ENCODE measurements at places on chromosomes 5 and 9.

- DNase-seq = no peak
Observed at GRCh38 chr5:68407311-68408239, 192.0 kb downstream of the PIK3R1 start.

- peak; percentile 73 for DNase-seq
Observed at GRCh38 chr9:92716557-92716956, 46.6 kb upstream of the IPPK start.

DNA sequence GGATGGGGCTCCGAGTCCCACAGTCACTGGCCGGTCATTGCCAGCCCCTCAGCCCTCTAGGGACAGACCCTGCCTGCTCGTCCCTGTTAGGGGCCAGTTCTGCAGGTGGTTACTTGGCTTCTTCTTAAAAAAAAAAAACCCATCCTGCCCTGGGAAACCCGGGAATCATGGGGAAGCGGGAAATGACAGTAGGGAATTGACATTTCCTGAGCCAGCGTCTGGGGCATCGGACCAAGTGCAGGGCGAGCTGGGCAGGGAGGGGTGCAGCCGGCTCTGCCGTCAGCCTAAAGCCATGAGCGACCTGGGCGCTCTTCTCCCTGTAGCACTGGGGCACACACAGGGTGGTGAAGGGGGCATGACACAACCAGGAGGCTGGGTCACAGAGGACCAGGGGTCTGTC is 66.6 kb downstream of the RXRA start:
- no peak for DNase-seq

GRCh38 chr5:125294844-125295243 is 548.4 kb upstream of the ZNF608 start:
- no peak for DNase-seq

DNA sequence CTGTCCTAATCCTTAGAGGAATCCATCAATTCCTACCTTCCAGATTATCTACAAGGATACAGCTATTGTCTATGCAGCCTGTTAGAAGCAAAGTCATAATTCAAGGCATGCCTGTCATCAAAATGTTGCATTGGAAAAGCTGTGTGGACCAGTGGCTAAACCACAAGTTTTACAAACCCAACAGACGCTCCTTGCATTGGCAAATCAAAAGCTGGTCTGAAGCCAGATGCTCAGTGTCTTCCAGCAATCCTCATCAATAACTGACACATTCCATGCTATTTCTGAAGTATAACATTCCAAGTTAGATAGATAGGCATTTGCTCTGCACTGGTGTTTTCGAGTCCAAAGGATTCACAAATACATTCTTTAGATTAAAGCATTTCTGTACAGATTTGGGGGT is 213.6 kb downstream of the EBF1 start:
- DNase-seq = no peak

DNA sequence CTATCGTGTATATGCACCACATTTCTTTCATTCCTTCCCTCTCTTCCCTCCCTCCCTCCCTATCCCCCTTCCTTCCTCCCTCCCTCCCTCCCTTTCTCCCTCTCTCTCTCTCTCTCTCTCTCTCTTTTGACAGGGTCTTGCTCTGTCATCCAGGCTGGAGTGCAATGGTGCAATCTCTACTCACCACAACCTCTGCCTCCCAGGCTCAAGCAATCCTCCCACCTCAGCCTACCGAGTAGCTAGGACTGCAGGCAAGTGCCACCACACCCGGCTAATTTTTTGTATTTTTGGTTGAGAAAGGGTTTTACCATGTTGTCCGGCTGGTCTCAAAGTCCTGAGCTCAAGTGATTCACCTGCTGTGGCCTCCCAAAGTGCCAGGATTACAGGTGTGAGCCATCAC is 1.1 kb upstream of the ANKS6 start:
- no peak for DNase-seq

DNA sequence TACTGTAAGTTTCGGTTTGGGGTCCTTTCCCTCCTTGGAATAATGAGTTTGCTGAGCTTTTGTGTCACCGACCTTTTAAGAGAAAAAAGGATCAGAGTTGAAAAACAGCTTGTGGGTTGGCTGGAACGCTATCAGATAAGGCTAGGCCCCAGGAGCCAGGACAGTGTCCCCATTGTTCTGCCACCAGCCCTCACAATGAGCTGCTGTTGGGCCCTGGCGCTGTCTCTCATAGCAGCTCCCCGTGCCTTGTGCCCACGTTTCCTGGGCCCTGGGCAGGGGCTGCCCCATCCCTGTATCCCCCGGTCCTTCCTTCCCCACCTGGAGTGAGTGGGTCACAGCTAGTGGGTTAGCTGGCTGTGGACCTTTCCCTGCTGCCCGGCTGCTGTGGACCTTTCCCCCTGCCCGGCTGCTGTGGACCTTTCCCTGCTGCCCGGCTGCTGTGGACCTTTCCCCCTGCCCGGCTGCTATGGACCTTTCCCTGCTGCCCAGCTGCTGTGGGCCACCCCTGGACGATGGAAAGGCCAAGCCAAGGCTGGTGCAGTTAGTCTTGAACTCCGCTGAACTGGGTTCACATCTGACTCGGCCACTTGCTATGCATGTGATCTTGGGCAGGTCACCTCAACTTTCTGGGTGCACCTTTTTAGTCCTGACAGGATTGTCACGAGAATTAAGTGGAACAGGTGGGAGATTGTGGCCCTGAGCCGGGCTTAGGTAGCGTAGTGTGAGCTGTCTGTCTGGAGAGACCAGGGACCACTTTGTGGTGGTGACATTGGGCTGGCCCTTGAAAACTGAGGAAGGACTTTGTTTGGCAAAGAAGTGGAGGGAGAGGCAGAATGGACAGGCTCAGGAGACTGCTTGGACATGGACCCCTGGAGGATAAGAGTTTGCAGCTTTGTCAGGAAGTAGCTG is 99.5 kb downstream of the DAB2IP start:
- no peak for DNase-seq

GRCh38 chr9:91603932-91604331 is 180.3 kb upstream of the NFIL3 start:
- DNase-seq = no peak

- no peak for DNase-seq
Observed at GRCh38 chr5:124746916-124747790, 714 bp upstream of the ZNF608 start.

GRCh38 chr9:129405089-129405826 is 215.6 kb downstream of the C9orf50 start:
- DNase-seq = no peak

DNA sequence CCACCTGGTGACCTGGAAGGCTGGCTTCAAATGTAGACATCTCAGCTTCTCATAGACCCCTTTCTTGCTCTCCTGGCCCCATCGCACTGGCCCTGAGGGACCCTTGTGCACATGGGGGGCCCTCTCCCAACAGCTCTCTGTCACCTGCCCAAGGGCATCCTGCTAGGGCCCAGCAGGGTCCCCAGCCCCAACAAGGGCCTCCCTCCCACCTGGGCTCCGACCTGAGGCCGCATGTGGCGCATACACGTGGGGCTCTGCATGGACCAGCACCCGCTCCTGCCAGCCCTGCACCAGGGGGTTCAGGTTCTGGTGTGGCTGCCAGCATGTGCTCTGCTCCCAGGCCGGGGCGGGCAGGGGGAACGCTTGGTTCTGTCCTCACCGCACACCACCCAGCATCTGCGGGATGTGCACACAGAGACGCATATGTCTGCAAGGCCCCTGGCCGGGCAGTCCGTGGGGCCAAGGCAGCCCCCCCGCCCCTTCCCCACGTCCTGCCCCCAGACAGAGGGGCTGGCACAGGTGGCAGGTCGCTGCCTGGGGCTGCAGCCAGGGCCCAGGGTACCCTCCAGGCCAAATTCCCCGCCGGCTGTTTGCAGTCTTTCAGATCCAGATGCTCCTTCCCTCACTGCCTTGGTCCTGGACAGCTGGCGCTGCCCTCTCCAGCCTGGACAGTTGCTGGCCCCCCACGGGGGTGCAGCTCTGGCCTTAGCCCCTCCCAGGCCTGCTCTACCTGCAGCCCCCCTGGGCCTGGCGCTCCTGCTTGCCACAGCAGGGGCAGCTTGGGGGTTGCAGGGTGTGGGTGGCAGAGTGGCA is 17.9 kb upstream of the NRARP start:
- DNase-seq = no peak

GRCh38 chr5:82174128-82174918 is 103.8 kb downstream of the RPS23 start:
- peak; percentile 62 for DNase-seq

Measured in activated CD4-positive, alpha-beta T cell treated with anti-CD3 and anti-CD28 coated beads, Interleukin-2, Interleukin-4, amounts not matched to agents 100 ng/mL and 50 ng/mL, durations not matched to agents 16 hours and 8 hours (primary cell).